ENCODE measurements at places on chromosomes 3 and 15. TPM values are rescaled to one million over a fixed set of nuclear protein-coding genes. Genes with fewer than 3 reads are reported as not detected.

- no peak for DNase-seq
Observed at GRCh38 chr15:91535856-91536500, 317.5 kb upstream of the SLCO3A1 start.

Gene TIMP4
- total RNA-seq = not detected

GRCh38 chr15:86425746-86426145, 346.1 kb downstream of the AGBL1 start:
- no peak for DNase-seq

Gene PRR20G
- not detected for total RNA-seq

DNA sequence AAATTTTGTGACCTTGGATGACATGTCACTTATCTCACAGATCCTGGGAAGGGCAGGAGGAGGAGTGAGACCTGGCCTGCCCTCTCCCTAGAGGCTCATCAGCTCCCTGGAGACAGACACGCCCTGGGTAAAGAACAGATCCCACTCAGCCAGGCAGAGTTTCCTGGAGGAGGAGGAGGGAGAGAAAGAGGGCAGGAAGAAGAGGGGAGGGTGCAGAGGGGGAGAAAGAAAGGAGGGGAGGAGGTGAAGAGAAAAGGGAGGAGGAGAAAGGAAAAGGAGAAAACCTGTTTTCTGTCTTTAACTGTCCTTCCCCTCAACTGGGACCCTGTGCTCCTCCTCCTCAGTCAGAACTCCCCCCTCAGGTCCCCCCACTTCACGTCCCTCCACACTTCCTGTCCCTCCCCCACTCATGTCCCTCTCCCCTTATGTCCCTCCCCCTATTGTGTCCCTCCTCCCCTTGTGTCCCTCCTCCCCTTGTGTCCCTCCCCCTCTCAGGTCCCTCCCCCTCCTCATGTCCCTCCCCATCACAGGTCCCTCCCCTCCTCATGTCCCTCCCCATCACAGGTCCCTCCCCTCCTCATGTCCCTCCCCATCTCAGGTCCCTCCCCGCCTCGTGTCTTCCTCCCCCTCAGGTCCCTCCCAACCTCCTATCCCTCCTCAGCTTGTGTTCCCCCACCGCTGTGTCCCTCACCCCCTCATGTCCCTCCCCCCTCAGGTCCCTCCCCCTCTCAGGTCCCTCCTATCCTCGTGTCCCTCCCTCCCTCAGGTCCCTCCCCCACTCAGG, 52.3 kb upstream of the CGNL1 start:
- peak; percentile 46 for DNase-seq

DNA sequence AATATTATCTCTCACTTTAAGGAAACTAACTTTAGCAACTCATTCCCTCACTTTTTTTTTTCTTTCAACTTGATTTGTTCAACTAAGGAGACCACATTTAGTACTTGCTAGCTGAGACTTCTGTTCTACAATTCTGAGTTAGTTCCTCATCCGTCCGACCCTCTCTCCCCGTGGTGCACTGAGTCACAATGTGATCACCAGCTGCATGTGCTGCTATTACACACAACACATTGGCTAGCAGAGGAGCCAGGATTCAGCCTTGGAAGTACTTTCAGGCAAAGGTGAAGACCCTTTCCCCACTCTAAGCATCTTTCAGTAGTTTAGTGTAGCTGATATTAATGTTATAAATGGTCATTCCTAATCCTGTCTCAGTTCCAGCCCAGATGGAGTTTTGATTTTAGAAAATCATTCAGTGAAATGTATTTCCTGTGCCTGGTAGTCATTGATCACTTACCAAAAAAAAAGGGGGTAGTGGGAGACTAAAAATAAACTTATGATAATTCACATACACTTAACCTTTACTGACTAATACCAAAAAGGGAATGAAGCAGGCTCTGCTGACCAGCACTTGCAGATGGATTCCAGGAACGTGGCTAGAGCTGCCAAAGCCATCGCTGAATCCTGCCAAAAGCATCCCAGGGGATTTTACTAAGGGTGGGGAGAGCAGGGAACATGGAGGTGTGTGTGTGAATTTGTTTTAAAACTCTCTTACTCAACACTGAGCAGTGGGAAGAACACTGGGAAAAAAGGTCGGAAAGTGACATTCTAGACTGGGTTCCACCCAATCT, 424.8 kb downstream of the LPP start:
- DNase-seq = no peak

Gene MKRN3
- total RNA-seq = 2.8 TPM

Gene ITPR1
- 97.5 TPM for total RNA-seq

Gene ADCY5
- not detected for total RNA-seq

Gene GOLGA8T
- total RNA-seq = not detected

- DNase-seq = no peak
Observed at GRCh38 chr3:55701997-55702396, 214.9 kb upstream of the WNT5A start.

Gene ITIH1
- not detected for total RNA-seq

DNA sequence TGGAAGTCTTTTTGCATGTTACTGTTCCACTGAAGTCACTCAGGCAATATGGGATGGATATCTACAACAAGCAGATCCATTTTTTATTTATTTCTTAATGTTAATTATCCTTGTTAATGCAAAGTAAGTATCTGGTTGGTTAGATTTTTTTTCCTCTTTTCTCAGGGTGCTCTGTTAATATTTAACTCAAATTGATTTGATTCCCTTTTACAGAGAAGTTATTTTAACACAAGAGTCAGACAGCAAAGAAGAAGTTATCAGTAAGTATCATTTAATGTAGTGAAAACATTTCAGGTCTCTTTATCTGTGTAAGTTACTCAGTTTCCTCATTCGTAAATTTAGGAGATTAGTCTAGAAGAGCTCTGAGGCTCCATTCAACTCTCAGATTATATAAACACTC, 34.3 kb downstream of the TBC1D23 start:
- no peak for DNase-seq

Gene ARL6
- 1.7 TPM for total RNA-seq

GRCh38 chr3:101262393-101263240, 57.8 kb downstream of the IMPG2 start:
- DNase-seq = no peak

- no peak for DNase-seq
Observed at GRCh38 chr15:69725957-69726356, 273.3 kb downstream of the RPLP1 start.

Gene CPN2
- not detected for total RNA-seq

- DNase-seq = no peak
Observed at GRCh38 chr3:183896184-183896583, 11.5 kb upstream of the PARL start.

DNA sequence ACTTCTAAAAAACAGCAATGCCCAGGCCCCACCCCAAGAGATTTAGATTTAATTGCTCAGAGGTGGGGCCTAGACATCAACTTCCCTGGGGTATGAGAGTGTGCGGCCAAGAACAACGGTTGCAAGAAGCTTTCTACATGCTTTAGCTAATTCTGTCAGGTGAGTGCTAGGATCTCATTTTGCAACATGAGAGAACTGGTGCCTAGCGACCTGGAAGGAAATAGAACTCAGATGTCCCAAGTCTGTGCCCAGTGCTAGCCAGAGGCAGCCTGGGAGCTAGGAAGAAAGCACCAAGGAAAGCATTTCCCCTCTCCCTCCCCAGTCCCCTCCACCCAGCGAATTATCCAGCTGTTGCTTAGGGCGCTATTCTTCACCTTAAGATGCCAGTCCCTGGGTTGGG, 22.9 kb upstream of the HRH1 start:
- DNase-seq = no peak

DNA sequence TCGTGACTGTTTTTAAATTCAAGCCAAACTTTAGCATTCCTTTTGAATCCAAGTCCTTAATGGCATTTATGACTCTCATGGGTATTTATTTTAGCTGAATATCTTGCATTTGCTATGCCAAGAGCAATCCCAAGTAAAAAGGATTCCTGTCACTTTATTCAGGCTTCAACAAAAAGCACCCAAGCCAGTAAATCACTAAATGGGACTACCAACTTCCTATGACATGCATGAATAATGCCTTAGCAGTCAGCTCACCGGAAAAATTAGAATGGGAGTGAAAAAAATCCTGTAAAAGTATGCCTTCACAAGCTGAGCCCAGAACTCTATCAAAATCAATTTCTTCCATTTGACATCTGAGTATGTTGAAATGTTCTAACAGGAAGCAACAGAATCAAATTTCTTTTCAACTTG, 1297.9 kb downstream of the ROBO2 start:
- no peak for DNase-seq

GRCh38 chr15:51414256-51414860, 72.9 kb downstream of the GLDN start:
- no peak for DNase-seq

GRCh38 chr3:50241713-50242380, 5.8 kb downstream of the GNAI2 start:
- DNase-seq = no peak

- DNase-seq = no peak
Observed at GRCh38 chr15:96181873-96182301, 148.6 kb upstream of the NR2F2 start.

GRCh38 chr15:25869701-25870100, 6.6 kb upstream of the ATP10A start:
- no peak for DNase-seq

- no peak for DNase-seq
Observed at GRCh38 chr3:16538507-16538906, 25.0 kb upstream of the RFTN1 start.

DNA sequence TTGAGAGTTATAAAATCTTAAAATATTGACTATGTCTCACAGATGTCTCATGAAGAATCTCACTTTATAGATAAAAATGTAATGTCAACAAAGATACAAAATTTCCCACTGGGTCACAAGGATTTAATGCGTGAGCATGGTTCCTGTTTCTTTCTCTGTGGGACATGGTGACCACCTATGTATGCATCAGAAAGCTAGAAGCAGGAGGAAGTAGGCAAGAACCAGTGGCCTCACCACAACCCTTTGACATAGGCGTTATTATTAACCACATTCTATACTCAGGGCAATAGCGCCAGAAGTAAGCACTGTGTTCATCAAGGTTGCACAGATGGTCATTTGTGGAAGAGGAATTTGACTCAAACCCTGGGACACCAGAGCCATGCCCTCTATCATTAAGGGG, 11.7 kb upstream of the ADAMTS17 start:
- no peak for DNase-seq

Gene DNAJA4
- total RNA-seq = 33.2 TPM

GRCh38 chr3:68996356-68996995, 17.0 kb downstream of the EOGT start:
- no peak for DNase-seq

DNA sequence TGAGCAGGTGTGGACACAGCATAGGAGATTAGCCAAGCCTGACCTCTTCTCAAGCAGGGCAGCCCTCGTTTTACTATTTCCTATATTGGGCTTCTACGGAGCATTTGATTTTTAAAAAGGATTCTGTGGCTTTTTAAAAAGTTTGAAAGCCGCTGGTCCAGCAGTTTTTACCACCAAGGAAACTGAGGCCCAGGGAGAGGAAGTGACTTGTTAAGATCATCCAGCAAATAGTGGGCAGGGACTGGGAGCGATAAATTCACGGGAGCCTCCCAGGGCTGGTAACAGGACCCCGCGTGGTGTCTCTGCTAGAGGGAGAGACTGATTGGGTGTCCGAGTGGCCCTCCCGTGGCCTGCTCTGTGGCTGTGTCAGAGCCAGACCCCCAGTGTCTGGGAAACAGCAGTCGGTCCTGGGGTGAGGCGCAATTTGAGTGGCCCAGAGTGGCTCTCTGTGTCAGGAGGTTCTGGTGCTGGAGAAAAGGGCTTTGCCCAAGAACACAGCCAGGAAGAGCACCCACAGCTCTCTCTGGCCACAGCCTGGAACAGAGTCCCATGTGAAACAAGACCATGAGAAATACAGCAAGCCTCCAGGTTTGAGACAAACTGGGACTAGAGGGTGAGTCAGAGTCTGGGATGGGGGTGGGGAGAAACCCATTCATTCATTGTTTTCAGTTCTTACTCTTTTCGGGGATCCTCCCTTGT, 4.2 kb downstream of the FURIN start:
- DNase-seq = no peak

Gene FETUB
- total RNA-seq = not detected

- DNase-seq = peak; percentile 38
Observed at GRCh38 chr3:102225407-102226132, 209.2 kb upstream of the ZPLD1 start.

GRCh38 chr15:75193976-75194375, 7.7 kb upstream of the C15orf39 start:
- no peak for DNase-seq

All from CD4-positive, CD25-positive, alpha-beta regulatory T cell (primary cell).